Dermis microvascular lymphatic vessel endothelial cell (primary cell): ENCODE measurements at places on chromosomes 12 and 14. TPM values are rescaled to one million over a fixed set of nuclear protein-coding genes. Genes with fewer than 3 reads are reported as not detected.
A peak's percentile ranks its signal among the peaks of the same experiment; 100 is the strongest.

DNA sequence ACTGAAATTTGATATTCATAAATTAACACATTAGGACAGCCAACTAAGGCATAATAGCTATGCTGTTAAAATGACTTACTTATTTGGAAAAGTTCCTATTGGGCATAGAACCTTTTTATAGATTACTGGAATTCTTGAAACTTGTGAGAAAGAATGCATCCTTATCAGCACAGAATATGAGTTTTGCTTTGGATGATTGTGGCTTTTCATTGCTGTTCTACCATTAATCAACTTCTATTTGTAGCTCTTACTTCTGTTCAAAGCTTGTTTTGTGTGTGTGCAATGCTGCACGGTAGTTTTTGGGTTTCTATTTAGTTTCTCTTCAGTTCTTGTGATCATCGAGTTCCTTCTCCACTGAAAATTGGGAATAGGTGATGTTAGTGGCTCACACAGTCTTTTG is 152.4 kb upstream of the PELI2 start:
- no peak for DNase-seq

- no peak for DNase-seq
Observed at GRCh38 chr12:108910336-108910735, 30.4 kb downstream of the DAO start.

Gene HRK
- total RNA-seq = not detected in 2 replicates

DNA sequence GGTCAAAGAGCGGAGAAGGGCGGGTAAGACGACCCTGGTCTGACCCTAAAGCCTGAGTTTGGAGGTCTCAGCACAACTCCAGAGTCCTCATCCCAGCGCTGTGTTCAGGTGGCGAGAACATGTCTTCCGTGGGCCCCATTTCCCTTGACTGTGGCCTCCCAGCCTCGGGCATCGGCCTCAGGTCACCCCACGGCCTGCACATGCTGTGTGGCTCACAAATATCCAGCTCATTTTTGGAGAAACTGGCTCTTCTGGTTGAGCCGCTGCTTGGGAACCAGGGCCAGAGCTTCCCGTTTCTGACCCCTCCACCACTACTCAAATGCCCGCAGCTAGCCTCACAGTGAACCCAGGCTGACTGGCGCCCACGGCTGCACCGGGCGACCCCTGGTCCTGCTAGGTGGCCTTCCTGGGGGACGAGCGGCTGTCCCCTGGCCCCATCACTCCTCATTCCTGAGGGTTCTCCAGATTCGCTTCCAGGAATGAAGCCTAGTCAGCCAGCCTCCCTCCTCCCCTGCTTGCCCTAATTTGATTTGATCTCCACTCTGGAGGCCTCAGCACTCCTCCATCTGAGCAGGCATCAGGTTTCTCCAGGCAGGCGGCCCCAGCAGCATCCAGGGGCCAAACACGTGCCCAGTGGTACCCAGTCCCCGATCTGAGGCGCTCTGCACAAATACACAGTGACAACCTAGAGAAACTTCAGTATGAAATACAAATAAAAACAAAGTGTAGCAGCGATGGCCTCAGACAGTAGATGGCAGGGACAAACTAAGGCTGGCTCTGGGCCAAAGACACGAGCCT is 4.7 kb downstream of the P2RX2 start:
- DNase-seq = no peak

Gene NPFF
- not detected in 2 replicates for total RNA-seq

Gene ZFHX2
- total RNA-seq = 0.13 TPM in 2 replicates

- DNase-seq = no peak
Observed at GRCh38 chr14:93316716-93317115, 16.1 kb downstream of the BTBD7 start.

- no peak for DNase-seq
Observed at GRCh38 chr12:11758510-11759493, 109.3 kb downstream of the ETV6 start.

GRCh38 chr12:114340231-114340630 is 65.7 kb downstream of the TBX5 start:
- no peak for DNase-seq

GRCh38 chr14:75198291-75198933 is 22.0 kb upstream of the TMED10 start:
- DNase-seq = no peak

Gene DTX1
- total RNA-seq = 1.8 and 6.1 TPM in 2 replicates

- DNase-seq = no peak
Observed at GRCh38 chr14:38120109-38120508, 87.6 kb upstream of the SSTR1 start.

GRCh38 chr12:49587174-49587908 is 18.1 kb downstream of the FAM186B start:
- no peak for DNase-seq

Gene DENND5B
- 5.9 and 8.9 TPM in 2 replicates for total RNA-seq

Gene B4GALNT1
- 0.13 TPM in 2 replicates for total RNA-seq

GRCh38 chr12:131133015-131133905 is 179.6 kb downstream of the ADGRD1 start:
- DNase-seq = no peak

Gene DPPA3
- total RNA-seq = not detected in 2 replicates

GRCh38 chr12:126157575-126157966 is 1092.3 kb downstream of the AACS start:
- DNase-seq = no peak

- DNase-seq = no peak
Observed at GRCh38 chr12:119147847-119148448, 30.8 kb upstream of the HSPB8 start.

DNA sequence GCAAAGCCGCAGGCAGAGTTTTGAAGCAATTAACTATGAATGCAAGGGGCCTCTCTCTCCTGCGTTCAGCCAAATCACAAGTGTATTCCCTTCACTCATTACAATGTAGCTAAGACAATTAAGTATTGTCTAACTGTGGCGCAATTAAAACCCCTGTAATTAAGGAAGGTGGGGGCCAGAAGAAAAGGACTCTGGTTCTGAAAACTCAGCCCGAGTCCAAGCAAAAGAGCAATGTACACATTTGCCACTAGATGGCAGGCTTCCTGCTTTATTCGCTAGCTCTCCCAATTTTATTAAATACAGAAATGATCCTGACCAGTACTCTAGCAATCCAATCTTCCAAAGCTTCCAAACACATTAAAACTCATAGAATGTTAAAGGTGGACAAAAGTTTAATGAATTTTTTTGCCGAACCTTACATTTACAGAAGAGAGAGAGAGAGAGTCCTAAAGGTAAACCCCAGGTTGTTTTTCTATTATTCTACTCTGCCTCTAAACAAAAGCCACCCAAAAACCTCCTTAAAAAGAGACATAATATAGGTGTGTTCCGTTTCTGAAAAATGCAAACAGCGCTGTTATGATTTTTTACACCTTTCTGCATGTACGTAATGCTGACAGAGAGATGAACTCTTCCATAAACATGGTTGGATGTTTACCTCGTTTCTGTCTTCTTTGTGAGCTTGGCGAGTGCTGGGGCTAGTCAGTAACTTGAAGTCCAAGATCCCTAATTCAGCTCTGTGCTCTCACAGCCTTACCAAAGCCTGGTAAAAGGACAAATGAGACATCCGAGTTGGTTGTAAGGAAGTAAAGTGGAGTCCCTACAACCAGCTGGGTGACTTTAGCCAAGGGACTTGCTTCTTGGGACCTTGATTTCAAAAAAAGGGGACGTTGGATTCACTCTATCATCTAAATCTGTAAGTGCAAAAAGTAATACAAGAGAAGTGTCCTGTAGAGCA is 50.9 kb upstream of the VASH1 start:
- DNase-seq = peak; percentile 63

GRCh38 chr12:51349026-51349425 is 2.5 kb upstream of the CELA1 start:
- DNase-seq = no peak

DNA sequence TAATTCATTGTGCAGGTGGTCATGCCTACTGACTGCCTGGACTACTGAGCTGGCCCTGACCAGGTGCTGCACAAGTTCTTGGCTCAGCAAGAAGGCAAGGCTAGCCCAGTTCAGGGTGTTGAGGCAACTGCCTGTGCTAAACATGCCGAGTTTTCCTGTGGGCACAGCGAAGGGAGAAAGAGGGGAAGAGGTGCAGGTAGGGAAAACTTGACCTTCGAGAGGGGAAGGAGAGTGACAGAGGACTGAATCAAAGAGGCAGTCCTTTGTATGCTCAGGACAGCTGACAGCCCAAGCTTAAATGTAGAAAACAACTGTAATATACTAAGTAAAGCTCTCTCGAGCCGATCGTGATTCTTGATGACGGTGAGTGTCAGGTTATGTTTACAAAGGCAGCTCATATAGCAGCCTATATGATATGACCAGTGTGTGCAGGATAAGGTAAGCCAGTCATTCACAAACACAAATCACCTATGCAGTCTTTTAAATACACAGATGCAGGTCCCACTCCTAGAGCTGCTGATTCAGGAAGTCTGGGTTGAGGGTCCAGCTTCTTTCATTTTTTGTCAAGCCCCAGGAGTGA is 2.6 kb downstream of the IRAK3 start:
- DNase-seq = no peak

Gene CLEC4C
- total RNA-seq = not detected in 2 replicates

Gene MYH6
- not detected in 2 replicates for total RNA-seq

Gene CABP1
- total RNA-seq = not detected in 2 replicates

- DNase-seq = no peak
Observed at GRCh38 chr14:82046512-82047226, 513.0 kb upstream of the SEL1L start.

DNA sequence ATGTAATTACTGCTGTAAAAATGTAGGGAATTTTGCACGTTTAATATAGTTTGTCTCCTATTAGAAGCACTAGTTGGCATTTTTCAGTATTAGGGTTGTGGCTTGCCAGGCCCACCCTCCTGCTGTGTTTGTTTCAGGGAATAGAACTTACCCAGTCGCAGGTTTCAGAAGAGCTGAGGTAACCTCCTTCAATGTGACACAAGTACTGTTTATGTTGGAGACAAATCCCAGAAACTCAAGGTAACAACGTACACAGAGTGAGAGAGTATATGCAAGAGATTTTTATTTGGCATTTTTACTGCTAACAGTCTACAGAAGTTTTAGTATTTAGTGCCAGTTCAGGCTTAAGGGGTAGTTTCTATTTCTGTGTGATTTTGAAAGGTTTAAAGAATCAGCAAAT is 284.3 kb downstream of the RAD51B start:
- DNase-seq = no peak
